A549 treated with CORT108297 at 1 μM for 4 hours (cell line): ENCODE measurements at places on chromosomes 4 and X. TPM values are rescaled to one million over a fixed set of nuclear protein-coding genes. Genes with fewer than 3 reads are reported as not detected.

Gene SLC6A14
- total RNA-seq = not detected in 5 replicates

Gene S100G
- total RNA-seq = not detected in 5 replicates

Gene CBR4
- 3.4 to 5.1 TPM (median 4.4 TPM) in 5 replicates for total RNA-seq

Gene FGF5
- 0.23 to 0.79 TPM (median 0.32 TPM) in 5 replicates for total RNA-seq

Gene KCNE5
- total RNA-seq = 0.06 to 0.20 TPM (median 0.09 TPM) in 4 of 5 replicates, not detected in the other

Gene CORIN
- 0.06 TPM in 1 of 5 replicates, not detected in the others for total RNA-seq

Gene BGN
- total RNA-seq = not detected in 5 replicates

Gene TMEM150C
- 0.65 to 1.6 TPM (median 1.2 TPM) in 5 replicates for total RNA-seq

Gene ASMT
- total RNA-seq = 0.12 to 0.44 TPM (median 0.32 TPM) in 4 of 5 replicates, not detected in the other

Gene ZNF630
- 0.21 to 0.38 TPM (median 0.26 TPM) in 5 replicates for total RNA-seq

Gene PLK4
- 13.8 to 15.7 TPM (median 14.8 TPM) in 5 replicates for total RNA-seq

Gene DUSP21
- not detected in 5 replicates for total RNA-seq

Gene WWC2
- total RNA-seq = 10.8 to 17.9 TPM (median 14.9 TPM) in 5 replicates

Gene PCGF3
- 15.4 to 22.5 TPM (median 19.0 TPM) in 5 replicates for total RNA-seq

Gene IGFBP7
- 206 to 336 TPM (median 240 TPM) in 5 replicates for total RNA-seq

Gene CXorf65
- total RNA-seq = not detected in 5 replicates

Gene XG
- 0.07 to 0.09 TPM in 2 of 5 replicates, not detected in the others for total RNA-seq

Gene VEGFC
- 14.7 to 17.1 TPM (median 15.2 TPM) in 5 replicates for total RNA-seq

Gene LINC00632
- total RNA-seq = 1.3 to 2.3 TPM (median 2.2 TPM) in 5 replicates

Gene ZCCHC12
- total RNA-seq = 0.13 to 0.24 TPM (median 0.20 TPM) in 5 replicates

Gene TRIML2
- total RNA-seq = 49.6 to 79.6 TPM (median 64.1 TPM) in 5 replicates

Gene PDGFRA
- 0.30 to 0.76 TPM (median 0.60 TPM) in 5 replicates for total RNA-seq

Gene CCDC160
- total RNA-seq = not detected in 5 replicates

Gene IRAK1
- total RNA-seq = 198 to 223 TPM (median 223 TPM) in 5 replicates

Gene TCEAL7
- total RNA-seq = not detected in 5 replicates

Gene TCEANC
- 0.53 to 1.3 TPM (median 0.63 TPM) in 5 replicates for total RNA-seq

Gene USP27X
- 2.9 to 5.2 TPM (median 4.2 TPM) in 5 replicates for total RNA-seq

Gene ADAMTS3
- 0.02 TPM in 1 of 5 replicates, not detected in the others for total RNA-seq

Gene AMELX
- total RNA-seq = not detected in 5 replicates

Gene SPATA18
- total RNA-seq = 3.5 to 5.6 TPM (median 4.3 TPM) in 5 replicates

Gene SH3RF1
- total RNA-seq = 8.8 to 11.5 TPM (median 10.7 TPM) in 5 replicates

Gene GATA1
- not detected in 5 replicates for total RNA-seq

Gene CC2D2A
- total RNA-seq = 11.6 to 14.9 TPM (median 12.9 TPM) in 5 replicates

Gene RIPPLY1
- total RNA-seq = not detected in 5 replicates

Gene PAK3
- total RNA-seq = 0.04 to 0.11 TPM (median 0.09 TPM) in 3 of 5 replicates, not detected in the others

Gene BEX5
- total RNA-seq = not detected in 5 replicates
